Uterus (tissue), 4 donors: ENCODE measurements at places on chromosomes 11 and 22.

- peak; percentile 88 for DNase-seq
Measured at GRCh38 chr11:108115500-108116140, 5.7 kb upstream of the ACAT1 start.

- DNase-seq, result no peak
Measured at GRCh38 chr22:17380359-17381087, 11.3 kb downstream of the CECR2 start.

DNA sequence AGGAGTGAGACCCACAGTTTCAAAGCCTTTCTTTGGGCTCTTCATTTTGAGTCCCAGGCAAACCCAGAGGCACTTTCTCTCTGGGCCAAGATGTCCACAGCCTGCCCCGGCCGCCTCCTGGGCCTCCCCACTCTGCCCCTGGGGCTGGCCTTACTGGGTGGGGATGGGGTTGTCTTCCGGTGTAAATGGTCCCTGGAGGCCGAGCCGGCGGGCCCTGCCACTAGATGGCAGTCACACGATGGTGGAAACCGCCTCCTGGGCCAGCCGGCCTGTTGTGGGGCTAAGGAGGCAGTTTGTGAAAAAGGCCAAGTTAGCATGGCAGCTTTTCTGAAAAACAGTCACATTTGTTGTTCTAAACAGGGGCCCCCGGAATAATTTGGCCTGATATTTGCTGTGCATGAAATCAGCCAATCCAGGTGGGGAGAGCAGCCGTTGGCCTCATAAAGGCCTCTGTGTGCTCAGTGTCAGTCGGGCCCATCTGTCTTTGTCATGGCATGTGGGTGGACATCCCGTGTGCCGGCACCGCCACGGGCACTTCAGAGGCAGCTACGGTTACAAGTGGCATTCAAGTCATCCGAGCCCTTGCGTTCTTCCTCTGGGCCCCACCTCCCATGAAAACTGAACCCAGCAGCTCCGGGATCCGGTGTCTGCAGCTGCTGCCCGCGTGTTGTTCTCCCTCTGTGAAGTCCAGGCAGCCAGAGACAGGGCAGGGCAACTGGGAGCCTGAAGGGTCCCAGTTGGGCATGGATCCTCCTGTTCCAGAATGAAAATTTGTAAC lies 6.5 kb downstream of the MRPL23 start:
- peak; percentile 16 for DNase-seq

DNA sequence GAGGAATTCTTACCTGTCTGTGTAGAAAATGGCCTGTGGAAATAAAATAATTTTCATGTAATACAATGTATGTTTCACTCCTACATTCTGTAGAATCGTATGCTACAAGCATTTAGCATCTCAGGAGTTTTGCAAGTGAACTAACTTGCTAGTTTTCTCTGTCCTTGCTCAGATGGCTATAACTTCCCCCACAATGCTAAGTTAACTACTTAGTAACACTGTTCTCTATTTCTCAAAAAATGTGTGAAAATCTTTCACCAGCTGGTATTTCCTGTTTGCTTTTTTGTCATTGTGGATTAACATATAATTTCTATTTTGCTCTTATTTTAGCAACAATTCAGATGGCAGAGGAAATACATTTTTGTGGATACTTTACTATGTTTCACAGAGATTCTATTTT lies 4.4 kb downstream of the OR4S2 start:
- DNase-seq, result no peak

GRCh38 chr11:58926695-58927094 lies 12.6 kb upstream of the GLYATL1 start:
- DNase-seq, result no peak

DNA sequence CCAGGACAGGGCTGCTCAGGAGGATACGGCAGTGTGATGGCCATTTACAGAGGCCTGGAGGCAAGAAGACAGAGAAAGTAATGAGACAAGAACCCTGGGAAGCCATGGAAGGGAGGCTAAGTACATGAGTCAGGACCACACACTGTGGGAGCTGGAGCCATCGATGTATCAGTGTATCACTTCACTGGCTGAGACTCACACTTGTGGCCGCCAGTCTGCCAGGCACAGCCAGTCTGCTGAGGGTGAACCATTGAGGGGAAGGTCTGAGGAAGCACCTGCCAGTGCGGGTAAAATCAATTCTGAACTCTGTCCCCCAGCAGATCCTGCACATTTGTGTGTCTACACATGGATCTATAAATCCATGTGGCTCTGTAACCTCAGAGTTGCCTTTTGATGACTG lies 195.6 kb downstream of the GRIK4 start:
- DNase-seq, result no peak

- DNase-seq, result peak; percentile 50
Measured at GRCh38 chr11:2376751-2377451, at the start of gene CD81. CD81 (plus strand) TSS chr11:2377310; CDS start chr11:2377550, 240 bp downstream.

GRCh38 chr22:35070451-35071093 lies 4.6 kb downstream of the ISX start:
- no peak for DNase-seq
